ENCODE measurements at places on chromosomes 16 and 17.

- no peak for DNase-seq
These were observed 35.8 kb downstream of the MRC2 start for GRCh38 chr17:62663304-62663703.

DNA sequence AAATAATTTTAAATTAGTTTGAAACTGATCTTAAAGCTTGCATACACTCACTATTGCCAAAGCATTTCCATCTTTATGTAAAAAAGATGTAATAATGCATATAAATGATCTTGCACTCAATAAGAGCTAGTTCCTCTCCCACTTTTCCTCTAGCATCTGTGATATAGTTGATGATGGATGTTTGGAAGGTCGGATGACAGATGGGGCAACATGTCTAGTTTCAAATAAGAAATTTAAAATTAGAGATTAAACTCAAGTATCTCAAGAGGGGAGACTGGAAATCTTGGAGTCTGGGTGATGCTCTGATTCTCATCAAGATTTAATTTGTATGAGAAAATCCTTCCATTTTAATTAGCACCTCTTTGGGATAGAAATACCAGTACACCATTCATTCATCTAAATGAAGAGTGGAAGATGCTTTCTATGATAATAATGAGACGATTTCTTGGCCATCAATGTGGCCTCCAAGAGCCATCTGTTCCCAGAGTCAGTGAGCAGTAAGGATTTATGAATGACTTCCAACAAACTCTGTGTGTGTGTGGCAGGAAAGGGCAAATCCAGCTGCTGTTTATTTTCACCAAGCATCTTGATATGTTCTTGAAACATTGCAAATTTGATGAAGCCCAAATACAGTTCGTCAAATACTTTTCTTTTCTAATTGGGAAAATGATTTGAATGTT lies 616.3 kb upstream of the CDH8 start:
- DNase-seq: no peak

DNA sequence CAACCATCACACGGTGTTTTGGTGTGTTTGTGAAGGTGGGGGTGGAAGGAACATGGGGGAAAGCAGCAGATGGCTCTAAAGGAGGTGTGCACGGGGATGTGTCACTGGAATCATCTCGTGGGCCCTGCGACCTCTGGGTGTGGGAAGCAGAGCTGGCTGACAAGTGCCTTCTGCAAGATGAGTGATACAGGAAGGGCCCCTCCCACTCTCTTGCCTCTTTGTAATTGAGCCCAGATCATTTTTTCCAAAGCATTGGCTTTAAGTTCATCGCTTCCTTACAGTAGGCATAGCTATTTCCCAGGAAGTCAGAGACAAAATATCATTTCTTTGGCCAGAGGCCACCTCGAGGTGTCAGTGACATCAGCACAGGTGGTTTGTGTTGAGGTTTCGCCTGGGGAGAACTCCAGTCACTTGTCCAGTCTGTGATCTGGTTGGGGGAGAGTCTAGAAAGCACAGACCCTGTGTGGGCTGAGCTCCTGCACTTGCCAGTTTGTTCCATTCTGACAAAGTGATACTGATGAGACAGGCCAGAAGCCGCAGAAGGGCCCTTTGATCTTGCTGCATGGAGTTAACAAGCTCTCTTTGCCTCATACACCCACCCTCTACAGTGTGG lies 20.6 kb upstream of the SNTB2 start:
- DNase-seq: no peak

DNA sequence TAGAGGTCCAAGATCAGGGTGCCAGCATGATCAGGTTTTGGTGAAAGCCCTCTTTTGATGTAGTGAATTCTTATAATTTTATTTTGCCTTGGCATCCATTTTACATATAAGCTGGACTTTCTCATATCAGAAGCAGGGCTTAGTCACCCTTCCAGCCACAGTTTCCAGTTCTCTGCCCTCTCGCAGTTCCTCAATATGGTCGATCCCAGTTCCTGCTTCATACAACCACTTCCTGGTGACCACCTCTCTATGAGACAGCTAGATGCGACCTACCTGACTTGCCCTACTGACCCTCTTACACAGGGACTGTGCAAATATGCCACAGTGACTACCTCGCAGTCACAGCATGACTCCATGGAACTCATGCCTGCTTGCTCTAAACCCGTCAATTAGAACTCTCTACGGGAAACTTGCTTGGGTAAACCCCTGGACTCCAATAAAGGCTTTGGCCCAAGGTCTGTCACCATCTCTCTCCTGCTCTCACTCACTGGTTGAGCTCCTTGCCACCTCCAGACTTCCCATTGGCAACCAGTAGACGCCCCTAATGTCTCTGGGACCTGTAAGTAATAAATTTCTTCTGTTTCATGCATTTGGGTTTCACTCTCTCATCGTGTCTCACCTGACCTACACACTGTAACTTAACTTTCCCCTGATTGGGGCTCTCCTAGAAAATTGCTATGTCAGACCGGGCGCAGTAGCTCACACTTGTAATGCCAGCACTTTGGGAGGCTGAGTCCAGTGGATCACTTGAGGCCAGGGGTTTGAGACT lies 21.4 kb downstream of the CD300LG start:
- DNase-seq: no peak

GRCh38 chr16:21702276-21702675 lies 38.5 kb downstream of the OTOA start:
- DNase-seq: no peak

- DNase-seq: peak; percentile 64
These were observed 137.2 kb upstream of the RPH3AL start for GRCh38 chr17:489758-490329.

- DNase-seq: no peak
These were observed 18.4 kb downstream of the GJD3 start for GRCh38 chr17:40345994-40346764.
